ENCODE measurements at places on chromosomes 5 and 9.

DNA sequence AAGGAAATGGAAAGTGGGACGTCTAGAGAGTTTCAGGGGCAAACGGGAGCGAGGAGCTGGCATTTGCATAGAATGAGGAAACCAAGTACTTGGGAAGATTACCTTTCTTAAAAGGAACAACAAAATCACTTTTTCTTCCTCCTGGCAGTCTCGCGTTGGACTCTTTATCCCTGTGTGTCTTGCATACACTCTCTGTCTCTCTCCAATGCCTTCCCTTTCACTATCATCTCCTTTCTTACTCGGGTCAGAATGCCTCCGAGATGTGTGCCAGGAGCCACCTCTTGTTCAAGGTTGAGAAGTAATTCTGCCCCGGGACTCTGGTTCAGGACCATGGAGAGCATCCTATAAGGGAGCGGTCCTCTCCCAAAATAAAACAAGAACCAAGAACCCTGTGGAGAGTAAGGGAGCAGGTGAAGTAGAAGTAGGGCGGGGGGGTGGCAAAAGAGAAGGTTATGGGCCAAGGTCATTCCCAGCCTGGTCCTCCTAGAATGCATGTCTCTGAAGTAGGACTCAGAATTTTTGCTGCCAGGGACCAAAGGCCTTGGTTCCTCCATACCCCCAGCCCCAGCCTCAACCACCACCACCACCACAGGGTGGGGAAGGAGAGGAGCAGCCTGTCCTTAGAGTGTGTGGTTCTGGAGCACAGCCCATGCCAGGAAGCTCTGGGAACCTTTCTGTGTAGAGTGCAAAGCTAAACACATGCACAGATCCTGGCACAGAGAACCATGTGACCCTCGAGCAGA, 72.1 kb upstream of the ARAP3 start:
- peak; percentile 39 for DNase-seq

DNA sequence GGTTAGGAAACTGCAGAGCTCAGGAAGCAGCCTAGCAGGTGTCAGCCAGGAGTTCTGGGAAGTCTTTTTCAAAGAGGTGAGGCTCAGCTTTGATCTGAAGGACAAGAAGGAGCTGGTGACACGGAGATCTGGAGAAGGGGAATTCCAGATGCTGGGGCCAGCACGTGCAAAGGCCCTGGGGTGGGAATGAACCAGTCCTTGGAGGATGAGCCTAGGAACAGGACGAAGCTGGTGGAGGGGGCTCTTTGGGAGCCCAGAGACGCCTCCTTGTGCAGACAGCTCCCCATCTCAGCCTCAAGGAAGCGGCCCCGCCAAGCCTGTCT, 15.2 kb upstream of the RNU6ATAC start:
- no peak for DNase-seq

- peak; percentile 44 for DNase-seq
Measured at GRCh38 chr5:173581408-173582215, 34.8 kb downstream of the BOD1 start.

- DNase-seq, result no peak
Measured at GRCh38 chr9:72857624-72857996, 95.2 kb downstream of the ALDH1A1 start.

- DNase-seq, result no peak
Measured at GRCh38 chr5:129902816-129903215, 1.4 kb upstream of the CHSY3 start.

DNA sequence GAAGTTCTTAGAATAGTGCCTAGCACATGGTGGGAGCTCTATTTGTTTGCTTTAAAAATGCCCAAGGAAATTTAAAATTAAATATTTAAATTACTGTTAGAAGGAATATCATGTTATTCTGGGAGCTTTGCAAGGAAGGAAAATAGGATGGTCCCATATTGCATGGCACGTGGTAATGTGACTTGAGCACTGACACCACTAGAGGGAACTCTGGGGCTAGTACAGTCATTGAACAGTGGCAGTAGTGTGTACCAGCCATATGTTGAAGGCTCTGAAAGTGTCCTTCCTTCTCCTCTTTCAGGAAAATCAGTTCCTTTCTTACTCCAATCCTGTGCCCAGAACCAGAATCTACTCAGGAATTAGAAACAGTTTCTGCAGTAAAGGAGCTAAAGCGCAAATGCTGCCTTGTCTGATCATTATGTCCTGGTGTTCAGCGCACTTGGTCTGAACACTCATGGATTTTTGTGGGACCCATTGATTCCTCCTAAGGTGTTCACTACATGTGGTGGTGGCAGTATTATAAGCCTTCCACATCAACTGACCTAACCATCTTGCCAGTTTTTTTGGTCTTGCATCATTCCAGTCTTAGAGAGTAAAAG, 54.1 kb downstream of the GDA start:
- DNase-seq, result peak; percentile 10
